ENCODE measurements at places on chromosomes 13 and 19. TPM values are rescaled to one million over a fixed set of nuclear protein-coding genes. Genes with fewer than 3 reads are reported as not detected.

MBD3L2 gene
- polyA plus RNA-seq = not detected

C13orf46 gene
- 0.48 TPM for polyA plus RNA-seq

RYR1 gene
- polyA plus RNA-seq = 24.3 TPM

GNG14 gene
- 0.60 TPM for polyA plus RNA-seq

ZSCAN4 gene
- polyA plus RNA-seq = 0.18 TPM

ETFB gene
- polyA plus RNA-seq = 40.1 TPM

LGALS14 gene
- 0.37 TPM for polyA plus RNA-seq

FBXL12 gene
- polyA plus RNA-seq = 34.5 TPM

ZNF574 gene
- polyA plus RNA-seq = 11.4 TPM

S1PR2 gene
- 37.2 TPM for polyA plus RNA-seq

CGB7 gene
- polyA plus RNA-seq = 0.41 TPM

CDADC1 gene
- polyA plus RNA-seq = 13.4 TPM

BCAM gene
- polyA plus RNA-seq = 95.9 TPM

REEP6 gene
- polyA plus RNA-seq = 6.1 TPM

OR4F17 gene
- not detected for polyA plus RNA-seq

CASP14 gene
- polyA plus RNA-seq = not detected

CCDC8 gene
- polyA plus RNA-seq = 45.7 TPM

IFNL1 gene
- polyA plus RNA-seq = not detected

C19orf33 gene
- 39.2 TPM for polyA plus RNA-seq

OR7A17 gene
- polyA plus RNA-seq = not detected

C1QTNF9 gene
- polyA plus RNA-seq = 0.33 TPM

OSCAR gene
- 0.38 TPM for polyA plus RNA-seq

FPR2 gene
- polyA plus RNA-seq = 0.22 TPM

PEAK3 gene
- not detected for polyA plus RNA-seq

ZIC5 gene
- not detected for polyA plus RNA-seq

IGFLR1 gene
- polyA plus RNA-seq = 3.9 TPM

CPB2 gene
- 0.13 TPM for polyA plus RNA-seq

ELOF1 gene
- 38.5 TPM for polyA plus RNA-seq

KXD1 gene
- polyA plus RNA-seq = 89.5 TPM

GPX4 gene
- 169 TPM for polyA plus RNA-seq

ATP4A gene
- not detected for polyA plus RNA-seq

C19orf81 gene
- 0.46 TPM for polyA plus RNA-seq

NOTCH3 gene
- polyA plus RNA-seq = 127 TPM

IGLON5 gene
- 2.5 TPM for polyA plus RNA-seq
